ENCODE measurements at places on chromosomes 11 and 22.
A peak's percentile ranks its signal among the peaks of the same experiment; 100 is the strongest.

- no peak for DNase-seq
Measured at GRCh38 chr22:25120761-25121212, 78.9 kb upstream of the CRYBB3 start.

DNA sequence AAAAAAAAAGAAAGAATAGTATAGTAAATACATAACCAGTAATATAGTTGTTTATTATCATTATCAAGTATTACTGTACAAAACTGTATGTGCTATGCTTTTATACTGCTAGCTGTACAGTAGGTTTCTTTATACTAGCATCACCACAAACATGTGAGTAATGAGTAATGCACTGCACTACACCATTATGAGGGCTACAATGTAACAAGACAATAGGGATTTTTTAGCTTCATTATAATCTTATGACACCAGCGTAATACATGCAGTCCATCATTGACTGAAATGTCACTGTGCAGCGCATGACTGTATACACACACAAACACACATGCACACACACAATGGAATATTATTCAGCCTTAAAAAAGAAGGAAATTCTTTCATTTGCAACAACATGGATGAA lies 111.5 kb upstream of the ZBED5 start:
- no peak for DNase-seq

- DNase-seq = no peak
Measured at GRCh38 chr11:89147229-89147628, 30.4 kb upstream of the TYR start.

DNA sequence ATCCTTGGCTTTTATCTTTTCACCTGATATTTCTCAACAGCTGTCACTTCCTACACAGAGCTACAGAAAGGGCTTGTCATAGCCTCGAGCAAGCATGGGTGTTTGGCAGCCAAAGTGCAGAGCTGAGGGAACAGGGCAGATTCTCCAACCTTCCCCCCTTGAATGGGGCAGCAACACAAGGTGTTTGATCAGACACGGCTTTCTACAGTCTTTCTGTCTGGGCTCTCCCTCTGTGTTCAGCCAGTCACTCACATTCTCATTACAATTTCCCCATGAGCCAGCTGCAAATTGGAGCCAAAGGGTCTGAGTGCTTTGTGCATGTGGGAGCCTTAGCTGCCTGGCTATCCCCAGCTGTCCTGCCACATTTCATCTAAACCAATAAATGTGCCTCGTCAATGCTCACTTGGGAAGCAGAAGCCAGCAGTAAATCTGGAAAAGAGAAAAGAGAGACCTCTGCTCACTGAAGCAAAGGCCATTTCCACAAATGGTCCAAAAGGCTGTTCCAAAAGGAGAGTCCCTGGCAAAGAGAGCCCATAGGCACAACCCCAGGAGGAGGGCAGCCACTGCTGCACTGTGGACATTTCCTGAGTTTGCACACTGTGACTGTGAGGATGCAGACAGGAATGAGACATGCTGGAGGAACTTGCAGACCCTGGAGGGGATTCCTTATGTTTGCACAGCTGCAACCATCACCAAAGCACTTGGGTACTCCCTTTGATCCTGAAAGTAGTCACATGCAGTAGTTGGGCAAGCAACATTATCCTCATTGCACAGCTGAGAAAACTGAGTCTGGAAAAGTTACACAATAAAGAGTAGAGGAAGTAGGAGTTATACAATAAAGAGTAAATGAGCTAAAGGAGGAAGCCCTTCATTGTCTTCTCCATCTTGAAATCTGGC lies 186.8 kb downstream of the FAM181B start:
- no peak for DNase-seq

DNA sequence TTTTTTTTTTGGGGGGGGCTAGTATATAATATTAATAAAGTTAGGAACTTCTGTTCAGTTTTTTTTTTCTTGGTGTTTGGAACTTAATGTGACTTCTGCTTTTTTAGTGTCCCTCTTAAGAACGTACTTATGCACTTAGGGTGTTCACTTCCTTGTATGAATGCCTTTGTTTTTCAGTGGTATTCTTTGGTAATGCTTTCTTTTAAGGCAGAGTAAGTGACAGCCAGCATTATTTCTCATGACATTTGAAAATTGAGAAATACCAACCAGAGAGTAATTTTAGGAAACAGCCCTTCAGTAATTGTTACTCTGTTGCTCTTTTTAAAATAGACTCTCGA lies 2.4 kb downstream of the GRK3 start:
- no peak for DNase-seq

GRCh38 chr11:110778343-110778742 lies 66.1 kb upstream of the ARHGAP20 start:
- DNase-seq = no peak

- DNase-seq = no peak
Measured at GRCh38 chr11:67504005-67504949, 886 bp downstream of the PITPNM1 start.

DNA sequence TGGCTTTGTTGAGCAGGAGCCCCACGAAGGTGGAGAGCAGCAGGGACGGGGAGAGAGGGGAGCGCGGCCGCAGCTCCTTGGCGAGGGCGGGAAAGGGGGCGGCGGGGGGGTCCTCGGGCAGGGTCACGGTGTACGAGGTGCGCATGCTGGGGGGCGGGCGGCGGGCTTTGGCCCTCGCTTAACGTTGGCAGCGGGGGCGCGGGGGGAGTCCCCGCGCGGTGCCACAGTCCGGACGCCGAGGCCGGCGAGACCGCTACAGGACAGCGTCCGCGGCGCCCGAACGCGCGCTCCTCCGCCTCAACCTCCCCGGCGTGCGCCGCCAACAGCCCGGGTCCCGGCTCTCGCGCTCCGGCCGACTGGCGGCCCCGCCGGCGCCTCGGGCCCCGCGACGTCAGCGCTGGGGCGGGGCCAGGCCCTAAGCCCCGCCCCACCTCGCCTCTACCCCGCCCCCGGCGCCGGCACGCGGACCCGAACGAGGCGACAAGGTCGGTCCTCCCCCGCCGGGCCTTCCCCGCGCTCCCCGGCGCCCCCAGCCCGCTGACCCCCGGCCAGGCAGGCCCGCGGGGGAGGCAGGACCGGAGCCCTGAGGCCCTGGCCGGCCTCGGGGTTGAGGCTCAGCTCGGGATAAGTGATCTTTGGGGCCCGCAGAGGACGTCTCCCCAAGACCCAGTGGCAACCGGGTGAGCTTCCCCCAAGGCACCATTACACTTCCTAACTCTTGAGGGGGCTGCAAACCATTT lies 17.5 kb downstream of the USP2 start:
- DNase-seq = no peak

- no peak for DNase-seq
Measured at GRCh38 chr11:11752679-11753078, 89.1 kb upstream of the USP47 start.

DNA sequence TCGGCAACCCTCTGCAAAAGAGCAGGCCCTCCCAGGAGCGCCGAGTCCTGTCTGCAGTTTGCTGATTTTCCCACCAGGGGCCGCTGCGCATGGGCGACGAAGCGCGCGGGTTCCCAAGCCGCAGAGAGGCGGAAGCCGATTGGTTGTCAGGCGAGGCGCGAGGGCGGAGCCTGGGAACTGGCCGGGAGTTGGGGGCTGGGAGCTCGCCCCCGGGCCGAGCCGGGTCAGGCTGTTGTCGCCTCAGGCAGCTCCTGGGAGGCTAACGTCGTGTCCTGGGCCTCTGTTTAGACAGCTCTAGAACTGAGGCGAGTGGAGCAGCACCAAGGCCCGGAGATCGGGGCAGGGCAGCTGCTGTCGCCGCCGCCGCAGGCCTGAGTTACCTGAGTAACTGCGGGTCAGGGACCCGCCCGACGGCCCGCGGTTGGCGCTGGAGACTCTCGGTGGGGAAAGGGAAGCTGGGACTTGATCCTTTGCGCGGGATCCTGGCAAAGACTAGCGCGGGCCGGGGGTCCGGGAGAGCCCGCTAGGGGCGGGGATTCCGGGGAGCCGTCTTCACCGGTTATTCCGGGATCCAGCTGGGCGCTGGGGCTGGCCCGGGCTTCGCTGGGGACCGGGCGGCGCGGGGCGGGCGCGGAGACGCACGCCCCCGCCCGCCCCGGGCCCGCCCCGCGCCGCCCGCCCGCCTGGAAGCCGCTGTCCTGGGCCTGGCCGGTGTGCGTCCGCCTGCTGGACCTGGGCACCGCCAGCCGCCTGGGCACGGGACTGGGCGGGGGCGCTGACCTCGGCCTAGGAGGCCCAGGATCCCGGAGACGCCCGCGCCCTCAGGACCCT lies at the start of gene STIM1:
TSS of gene STIM1 (plus strand) at position 688 of the 831 bp plus-strand sequence. CDS start 607 bp downstream, outside the sequence.
- peak; percentile 79 for DNase-seq
